CD4-positive, alpha-beta T cell treated with Interleukin-15 for 4 hours (primary cell): ENCODE measurements at places on chromosomes 5 and 9.

- DNase-seq = peak; percentile 75
These were observed 17.0 kb upstream of the CYFIP2 start for GRCh38 chr5:157248821-157249470.

DNA sequence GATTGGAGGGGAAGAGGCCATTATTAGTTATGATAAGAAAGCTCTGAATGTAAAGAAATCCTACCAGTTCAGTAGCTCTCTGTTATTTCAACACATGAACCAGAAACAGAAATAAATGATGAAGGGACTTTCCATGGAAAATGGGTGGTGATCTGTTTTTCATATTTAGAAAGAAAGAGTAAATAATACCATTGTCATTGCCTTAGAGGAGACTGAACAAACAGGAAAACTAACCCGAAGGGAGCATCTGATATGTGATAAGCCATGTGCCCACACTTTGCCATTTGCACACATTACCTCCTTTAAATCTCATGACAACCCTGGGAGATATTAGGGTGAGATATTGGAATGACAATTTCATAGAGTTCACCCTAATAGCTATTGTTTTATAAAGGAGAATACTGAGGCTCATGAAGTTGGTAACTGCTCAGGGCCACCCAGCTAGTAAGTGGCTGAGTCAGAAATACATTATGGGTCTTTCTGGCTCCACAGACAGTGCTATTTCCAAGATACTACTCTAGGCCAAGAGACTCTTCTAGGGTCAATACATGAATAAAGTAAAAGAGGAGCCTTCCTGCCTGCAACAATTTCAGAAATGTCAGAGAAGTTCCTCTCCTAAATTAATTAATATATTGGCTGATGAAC lies 111.0 kb upstream of the SLIT3 start:
- no peak for DNase-seq

GRCh38 chr9:16921855-16922254 lies 51.4 kb upstream of the BNC2 start:
- no peak for DNase-seq

DNA sequence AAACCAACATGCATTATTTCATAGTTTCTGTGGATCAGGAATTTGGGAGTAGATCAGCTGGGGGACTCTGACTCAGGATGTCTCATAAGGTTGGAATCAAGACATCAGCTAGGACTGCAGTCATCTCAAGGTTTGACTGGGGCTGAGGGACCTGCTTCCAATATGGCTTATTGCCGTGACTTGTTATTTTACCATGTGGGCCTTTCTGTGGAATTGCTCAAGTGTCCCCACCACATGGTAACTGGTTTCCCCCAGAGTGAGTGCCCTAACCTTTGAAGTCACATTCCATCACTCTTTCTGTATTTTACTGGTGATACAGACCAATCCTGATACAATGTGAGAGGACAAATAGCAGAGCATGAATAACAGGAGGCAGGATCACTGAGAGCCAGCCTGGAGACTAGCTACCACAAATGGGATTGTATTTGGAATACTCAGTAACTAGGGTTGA lies 70.2 kb upstream of the ELL2 start:
- no peak for DNase-seq
